Activated T-helper 1 cell treated with Interleukin-2 at 50 U/mL for 16 hours (primary cell): ENCODE measurements at places on chromosomes 12 and 14.

DNA sequence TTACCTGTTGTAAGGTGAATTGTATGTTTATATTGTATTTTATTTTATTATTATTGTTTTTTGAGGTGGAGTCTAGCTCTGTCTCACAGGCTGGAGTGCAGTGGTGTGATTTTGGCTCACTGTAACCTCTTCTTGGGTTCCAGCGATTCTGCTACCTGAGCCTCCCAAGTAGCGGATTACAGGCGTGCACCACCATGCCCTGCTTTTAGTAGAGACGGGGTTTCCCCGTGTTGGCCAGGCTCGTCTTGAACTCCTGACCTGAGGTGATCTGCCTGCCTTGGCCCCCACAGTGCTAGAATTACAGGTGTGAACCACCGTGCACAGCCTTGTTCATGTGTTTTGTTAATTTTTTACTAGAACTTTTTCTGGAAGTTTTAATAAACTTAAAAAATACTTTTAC lies 3.8 kb downstream of the ATF7IP start:
- no peak for DNase-seq

DNA sequence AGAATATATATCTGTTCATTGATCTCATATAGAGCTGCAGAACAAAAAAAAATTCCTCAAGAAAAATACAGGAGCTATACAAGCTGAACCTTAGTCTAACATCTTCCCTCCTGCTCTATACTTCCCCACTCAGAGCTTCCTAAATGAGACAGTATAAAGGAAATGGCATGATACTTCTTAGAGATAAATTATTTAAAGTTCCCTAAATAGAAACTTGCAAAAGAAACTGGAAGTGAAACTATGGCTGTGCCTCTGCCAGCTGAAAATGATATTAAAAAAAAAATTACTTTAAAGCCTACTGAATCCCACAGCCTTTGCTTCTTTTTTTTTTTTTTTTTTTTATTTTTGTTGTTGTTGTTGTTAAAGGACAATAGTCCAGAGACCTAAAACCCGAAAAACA lies 11.6 kb upstream of the NEK9 start:
- no peak for DNase-seq

GRCh38 chr14:24298892-24299254 lies 707 bp downstream of the DHRS1 start:
- no peak for DNase-seq

GRCh38 chr14:61894452-61895077 lies 132.3 kb downstream of the SNAPC1 start:
- DNase-seq = no peak

GRCh38 chr14:50836515-50836914 lies 5.6 kb upstream of the NIN start:
- DNase-seq = no peak

GRCh38 chr14:20551606-20552005 lies 9.2 kb downstream of the RNASE9 start:
- DNase-seq = no peak

DNA sequence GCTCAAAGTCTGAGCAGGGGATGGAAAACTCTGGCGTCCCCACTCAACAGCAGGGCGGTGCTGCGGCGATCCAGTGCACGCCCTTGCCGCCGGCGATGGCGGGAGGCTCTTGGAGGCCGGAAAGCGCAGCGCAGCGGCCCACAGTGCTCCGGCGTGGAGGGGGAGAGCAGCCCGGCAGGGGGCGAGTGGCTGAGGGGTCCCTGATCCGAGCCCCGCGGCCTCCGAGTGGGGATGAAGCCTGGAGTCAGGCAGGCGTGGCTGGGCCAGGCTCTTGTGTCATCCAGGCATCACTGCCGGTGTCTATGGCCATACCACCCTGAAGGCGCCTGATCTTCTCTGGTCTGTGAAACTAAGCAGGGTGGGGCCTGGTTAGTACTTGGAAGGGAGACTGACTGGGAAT lies 183.1 kb downstream of the ALG10 start:
- no peak for DNase-seq

DNA sequence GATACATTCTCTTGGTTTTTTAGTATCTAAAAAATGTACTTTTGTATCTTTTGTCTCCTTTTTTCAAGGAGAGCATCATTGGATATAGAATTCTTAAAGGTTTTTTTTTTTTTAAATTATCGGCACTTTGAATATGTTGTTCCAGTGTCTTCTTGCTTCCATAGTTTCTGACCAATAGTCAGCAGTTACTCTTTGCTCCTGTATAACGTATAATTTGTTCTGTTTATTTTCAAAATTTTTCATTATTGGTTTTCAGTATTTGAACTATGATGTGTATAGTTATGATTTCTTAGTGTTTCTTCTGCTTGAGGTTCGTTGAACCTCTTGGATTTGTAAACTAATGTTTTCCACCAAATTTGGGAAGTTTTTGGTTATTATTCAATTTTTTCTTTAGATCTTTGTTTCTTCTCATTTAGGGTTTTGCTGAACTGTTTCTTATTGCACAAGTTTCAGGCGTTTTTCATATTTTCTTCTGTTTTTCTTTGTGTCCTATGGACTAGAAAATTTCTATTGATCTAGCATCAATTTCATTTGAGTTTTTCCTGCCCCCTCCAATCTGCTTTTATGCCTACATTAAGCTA lies 93.9 kb downstream of the PLBD1 start:
- DNase-seq = no peak

DNA sequence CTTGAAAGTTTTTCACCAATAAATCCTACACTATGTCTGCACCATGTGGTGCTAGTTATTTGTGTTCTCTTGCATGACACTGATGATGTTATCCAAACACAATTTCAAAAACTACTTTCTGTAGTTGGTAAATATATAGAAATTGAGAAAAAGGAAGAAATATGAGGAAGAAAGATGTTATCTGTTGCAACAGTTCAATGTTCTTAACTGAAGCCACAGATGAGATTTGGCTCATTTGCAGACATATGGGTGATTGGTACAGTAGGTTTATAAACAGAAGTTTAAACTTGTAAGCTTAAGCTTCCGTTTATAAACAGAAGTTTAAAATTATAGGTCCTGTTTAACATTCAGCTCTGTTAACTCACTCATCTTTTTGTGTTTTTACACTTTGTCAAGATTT lies at the start of gene CLEC12A:
Gene CLEC12A, plus strand, starts transcription at position 229 of the 400 bp plus-strand sequence. CDS start 188 bp downstream, outside the sequence.
- no peak for DNase-seq

- DNase-seq = no peak
These were observed 1176.7 kb upstream of the SEL1L start for GRCh38 chr14:82710267-82710841.

DNA sequence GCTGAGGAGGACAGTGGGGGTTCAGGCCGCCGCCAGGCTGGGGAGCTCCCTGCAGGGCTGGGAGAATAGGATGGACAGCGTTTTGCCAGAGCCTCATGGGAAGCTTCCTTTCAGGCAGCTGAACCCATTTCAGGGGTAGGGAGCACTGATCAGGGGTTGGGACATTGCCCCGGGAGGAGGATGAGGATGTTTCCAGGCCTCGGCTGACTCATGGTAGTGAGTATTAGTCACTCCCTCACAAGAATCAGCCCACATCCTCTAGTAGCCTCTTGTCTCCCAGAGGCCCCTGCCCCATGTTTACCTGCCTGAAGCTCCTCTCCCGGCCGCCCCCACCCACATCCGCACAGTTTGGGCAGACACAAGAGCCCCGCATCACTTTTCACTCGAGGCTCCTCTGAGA lies 89.8 kb downstream of the ZFP36L1 start:
- no peak for DNase-seq

- DNase-seq = no peak
These were observed 31.6 kb upstream of the RIN3 start for GRCh38 chr14:92481811-92482555.

- no peak for DNase-seq
These were observed 32.0 kb downstream of the CHGA start for GRCh38 chr14:92954933-92955332.
